Eye (tissue), 1 donor: ENCODE measurements at places on chromosomes 3 and 15.
A peak's percentile ranks its signal among the peaks of the same experiment; 100 is the strongest.

GRCh38 chr15:69825941-69826818 lies 271.5 kb downstream of the TLE3 start:
- DNase-seq: peak; percentile 71

DNA sequence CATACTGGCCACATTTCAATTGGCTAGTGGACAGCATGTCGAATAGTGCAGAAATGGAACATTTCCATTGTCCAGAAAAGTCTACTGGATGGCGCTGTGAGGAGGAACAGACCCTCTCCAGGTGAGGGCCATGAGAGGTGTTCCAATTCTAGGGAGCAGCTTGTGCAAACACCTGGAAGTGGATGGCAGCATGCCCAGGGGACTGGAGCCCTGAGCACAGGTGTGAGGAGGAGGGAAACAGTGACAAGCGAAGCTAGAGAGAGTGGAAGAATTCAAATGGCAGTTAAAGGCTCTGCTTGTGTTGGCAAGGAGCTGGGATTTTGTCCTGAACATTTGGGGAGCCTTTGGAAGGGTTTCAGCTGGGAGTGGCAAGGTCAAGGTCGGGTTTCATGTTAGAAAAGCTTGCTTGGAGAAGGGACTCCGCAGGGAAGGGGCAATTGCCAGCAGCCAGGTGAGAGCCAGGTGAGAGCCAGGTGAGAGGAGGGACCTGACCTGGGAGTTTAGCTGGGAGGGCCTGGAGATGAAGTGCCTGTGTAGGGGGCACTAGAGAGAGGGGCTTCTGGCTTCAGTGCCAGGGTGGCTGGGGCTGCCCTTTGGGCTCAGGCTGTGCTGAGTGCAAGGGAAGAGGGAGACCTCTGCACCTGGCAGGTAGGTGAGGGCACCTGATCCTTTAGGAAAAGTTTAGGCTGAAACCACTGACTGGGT lies 93.8 kb downstream of the LINGO1 start:
- DNase-seq: no peak

GRCh38 chr15:39432912-39433348 lies 147.9 kb upstream of the THBS1 start:
- DNase-seq: no peak

- no peak for DNase-seq
These were observed 72.1 kb downstream of the OCA2 start for GRCh38 chr15:28026764-28027713.

DNA sequence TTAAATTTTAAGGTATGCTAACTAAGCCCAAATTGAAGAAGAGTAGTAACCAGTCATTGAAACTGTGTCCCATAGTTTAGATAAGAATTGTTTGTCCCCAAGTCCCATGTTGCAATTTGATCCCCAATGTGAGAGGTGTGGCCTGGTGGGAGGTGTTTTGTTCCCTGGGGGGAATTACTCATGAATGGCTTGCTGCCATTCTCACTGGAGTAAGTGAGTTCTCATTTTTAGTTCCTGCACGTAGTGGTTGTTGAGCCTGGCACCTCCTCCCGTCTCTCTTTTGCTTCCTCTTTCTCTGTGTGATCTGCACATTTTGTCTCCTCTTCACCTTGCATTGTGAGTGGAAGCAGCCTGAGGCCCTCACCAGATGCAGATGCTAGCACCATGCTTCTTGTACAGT lies 1271.0 kb downstream of the NSUN3 start:
- no peak for DNase-seq
